ENCODE measurements at places on chromosomes 1 and 21. TPM values are rescaled to one million over a fixed set of nuclear protein-coding genes. Genes with fewer than 3 reads are reported as not detected.

The NENF gene
- total RNA-seq: 27.6 TPM

The GBP5 gene
- not detected for total RNA-seq

The ADAM30 gene
- total RNA-seq: not detected

DNA sequence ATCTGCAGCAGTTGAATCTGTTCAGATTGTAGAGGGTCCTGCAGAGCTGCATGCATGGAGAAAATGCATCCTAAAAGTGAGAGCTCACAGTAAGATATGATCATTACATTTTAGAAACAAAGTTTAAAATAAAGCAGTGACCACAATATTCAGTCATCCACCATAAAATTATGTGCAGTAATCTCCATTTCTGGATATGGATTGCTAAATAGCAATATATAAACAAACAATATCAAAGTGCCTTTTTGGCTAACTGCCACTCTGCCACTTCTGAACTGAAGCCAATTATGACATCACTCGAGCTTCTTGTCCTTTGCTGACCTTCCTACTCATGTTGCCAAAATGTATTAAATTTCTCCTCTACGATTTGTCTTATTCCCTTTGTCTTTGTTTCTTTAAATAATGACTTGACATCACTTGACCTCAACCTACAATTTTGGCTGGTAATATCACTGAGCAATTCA lies 262.0 kb upstream of the CXADR start:
- DNase-seq: no peak

GRCh38 chr1:157700305-157700704 lies 264 bp downstream of the FCRL3 start:
- no peak for DNase-seq

DNA sequence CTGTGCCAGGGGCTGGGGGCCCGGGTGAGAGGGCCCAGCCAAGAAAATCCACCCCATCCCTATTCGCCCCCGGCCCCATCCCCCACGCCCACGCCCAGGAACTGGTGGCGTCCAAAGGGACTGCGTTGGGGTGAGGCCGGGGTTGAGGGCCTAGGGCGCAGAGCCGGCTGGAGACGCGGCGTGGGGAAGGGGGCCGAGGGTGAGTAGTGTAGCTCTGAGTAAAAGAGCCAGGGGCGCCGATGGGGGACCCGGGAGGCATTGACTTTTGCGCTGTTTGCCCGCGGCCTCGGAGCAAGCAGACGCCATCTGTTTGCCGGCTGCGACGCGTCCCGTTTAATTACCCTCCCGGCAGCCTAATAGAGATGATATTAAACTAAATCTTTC lies 3.5 kb upstream of the DMRTA2 start:
- DNase-seq: peak; percentile 41

DNA sequence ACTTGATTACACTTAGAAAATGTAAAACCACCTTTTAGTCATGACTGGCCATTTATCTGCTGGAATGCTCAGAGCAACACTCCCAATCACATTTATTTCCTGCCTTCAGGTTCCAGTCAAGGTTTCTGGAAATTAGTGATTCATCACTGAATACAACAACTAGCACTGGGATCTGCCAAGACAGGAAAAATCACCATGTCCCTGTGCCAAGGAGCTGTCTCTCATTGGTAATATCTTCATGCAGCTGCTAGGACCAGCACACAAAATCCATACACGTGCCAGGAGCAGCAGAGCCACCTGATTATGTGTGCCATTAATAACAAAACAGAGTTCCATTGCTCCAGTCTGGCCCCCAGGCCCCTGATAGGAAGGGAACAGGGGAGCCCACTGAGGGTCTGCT lies 194.6 kb downstream of the TNR start:
- no peak for DNase-seq

- peak; percentile 53 for DNase-seq
These were observed 382 bp downstream of the TRMT1L start for GRCh38 chr1:185156288-185156853.
